HAP-1 (cell line): ENCODE measurements at places on chromosomes 12 and 14.

DNA sequence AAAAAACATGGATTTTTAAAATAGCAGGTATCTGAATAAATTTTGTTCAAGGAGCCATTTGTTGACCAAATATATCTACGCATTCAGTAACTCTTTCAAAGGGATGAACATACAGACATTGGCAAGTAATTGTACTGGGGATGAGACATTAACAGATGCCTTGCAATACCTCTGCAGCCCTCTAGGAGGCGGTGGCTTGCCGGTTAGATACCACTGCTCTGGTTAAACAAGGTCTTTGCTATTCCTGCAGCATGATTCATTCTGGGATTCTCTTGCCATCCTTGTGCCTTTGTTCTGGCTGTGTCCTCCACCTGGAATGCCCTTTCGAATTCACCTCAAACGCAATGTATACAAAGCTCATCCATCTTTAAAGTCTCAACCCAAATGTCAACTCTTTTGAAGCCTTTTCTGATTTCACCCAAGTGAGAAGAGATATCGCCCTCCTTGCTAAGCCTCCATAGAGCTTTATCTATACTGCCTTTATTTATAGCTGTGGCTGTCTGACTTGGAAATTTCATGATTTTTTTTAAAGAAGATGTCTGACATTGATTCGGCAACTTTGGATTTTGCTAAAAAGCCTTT is 131.0 kb upstream of the SRRM4 start:
- peak; percentile 49 for DNase-seq

- DNase-seq: no peak
Measured at GRCh38 chr14:38629412-38629811, 373.5 kb upstream of the CLEC14A start.

DNA sequence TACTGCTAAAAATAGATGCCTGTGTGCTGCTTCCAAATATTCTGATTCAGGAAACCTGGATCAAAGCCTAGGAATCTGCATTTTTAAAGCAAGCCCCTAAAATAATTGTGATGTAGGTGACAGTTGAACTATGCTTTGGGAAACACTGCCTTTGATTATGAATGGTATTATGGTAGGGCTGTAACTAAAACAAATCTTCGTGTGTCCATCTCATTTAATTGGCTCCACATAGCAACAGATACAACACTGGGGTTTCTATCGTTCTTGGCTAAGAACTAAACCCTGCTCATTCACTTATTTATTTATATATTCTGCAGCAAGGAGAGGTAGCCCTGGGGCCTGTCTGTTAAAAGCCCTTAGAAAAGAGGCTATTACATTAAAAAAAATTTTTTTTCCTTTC is 23.0 kb upstream of the ITGA5 start:
- DNase-seq: no peak

DNA sequence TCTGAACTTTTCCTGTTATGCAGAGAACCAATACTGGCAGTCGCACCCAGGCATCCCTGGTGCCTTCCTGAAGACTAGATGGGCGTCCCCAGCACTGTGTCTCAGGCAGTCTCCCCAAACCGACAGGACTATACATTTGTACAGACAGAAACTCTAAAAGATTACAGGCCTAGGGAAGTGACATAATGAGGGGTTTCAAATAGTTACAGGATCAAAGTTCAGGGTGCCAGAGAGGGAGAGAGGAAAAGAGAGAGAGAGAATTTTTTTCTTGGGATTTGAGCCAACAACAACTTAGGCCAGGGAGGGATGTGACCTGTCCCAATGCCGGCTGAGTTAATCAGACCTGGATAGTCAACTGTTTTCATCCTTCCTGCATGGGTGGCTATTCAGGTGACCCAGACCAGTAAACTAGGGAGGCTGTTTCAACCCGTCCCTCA is 9.3 kb upstream of the GMFB start:
- no peak for DNase-seq

DNA sequence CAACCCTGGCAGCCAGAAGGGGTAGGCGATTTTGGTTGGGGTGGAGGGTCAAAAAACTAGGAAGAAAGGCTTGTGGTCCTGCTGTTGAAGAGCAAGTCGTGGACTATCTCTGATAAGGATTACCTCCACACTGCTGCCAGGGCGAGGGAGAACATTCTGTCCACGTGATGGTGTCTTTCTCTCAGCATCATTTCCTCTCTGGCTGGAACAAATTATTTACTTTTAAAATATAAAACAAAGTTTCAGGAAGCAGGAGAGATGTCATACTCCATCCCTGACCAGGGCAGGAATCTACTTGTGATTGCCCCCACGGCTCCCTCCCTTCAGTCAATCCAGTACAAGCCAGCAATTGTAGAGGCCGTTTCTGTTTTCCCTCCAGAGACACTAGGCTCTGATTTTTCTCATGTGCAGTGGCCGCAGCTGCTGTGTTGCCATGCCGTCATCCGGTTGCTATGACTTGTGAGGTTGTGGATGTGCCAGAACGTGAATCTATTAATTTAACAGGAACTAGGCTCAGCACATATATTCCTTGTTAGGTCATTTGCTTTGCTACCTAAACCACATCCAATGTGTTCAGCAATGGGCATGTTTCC is 61.5 kb upstream of the PTGR2 start:
- DNase-seq: no peak

GRCh38 chr12:32589165-32589865 is 89.8 kb upstream of the DNM1L start:
- DNase-seq: no peak

GRCh38 chr12:114916541-114916940 is 232.6 kb upstream of the TBX3 start:
- DNase-seq: no peak

- DNase-seq: no peak
Measured at GRCh38 chr14:53880761-53881160, 75.9 kb downstream of the BMP4 start.

- DNase-seq: no peak
Measured at GRCh38 chr12:6031001-6031400, 85.9 kb upstream of the ANO2 start.

DNA sequence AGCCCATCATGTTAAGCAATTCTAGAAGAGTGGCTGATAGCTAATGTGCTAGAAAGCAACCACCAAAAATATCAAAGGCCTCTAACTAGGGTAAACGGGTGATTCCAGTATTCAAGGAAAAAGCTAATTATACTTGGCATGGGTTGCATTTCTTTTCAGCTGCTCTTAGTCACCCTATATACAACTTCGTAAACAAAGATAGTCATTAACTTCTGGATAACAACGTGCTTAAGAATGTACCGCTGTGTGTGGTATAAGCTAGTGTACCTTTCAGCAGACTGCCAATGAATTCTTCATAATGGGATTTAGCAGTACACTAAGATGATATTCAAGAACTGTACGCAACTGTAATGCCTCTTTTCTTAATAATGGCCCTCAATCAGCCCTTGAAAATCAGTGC is 42.2 kb upstream of the SLC6A13 start:
- peak; percentile 42 for DNase-seq

DNA sequence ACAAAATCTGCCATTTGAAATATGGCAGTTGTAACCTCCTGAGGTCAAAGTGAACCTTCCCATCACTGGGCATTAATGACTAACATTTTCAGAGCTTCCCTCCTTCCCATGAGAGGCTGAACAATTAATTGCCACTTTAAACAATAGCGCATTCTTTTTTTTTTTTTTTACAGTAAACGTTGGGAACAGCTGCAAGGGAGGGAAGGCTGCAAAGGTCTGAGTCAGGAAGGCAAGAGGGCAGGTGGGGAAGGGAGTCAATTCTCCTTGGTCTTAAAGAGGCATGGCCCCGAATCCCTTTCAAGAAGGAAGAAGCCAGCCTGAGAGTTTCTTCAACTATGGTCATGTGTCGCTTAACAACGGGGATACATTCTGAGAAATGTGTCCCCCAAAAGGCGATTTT is 41.0 kb upstream of the PLEKHG3 start:
- no peak for DNase-seq

GRCh38 chr14:53411125-53411524 is 258.0 kb upstream of the DDHD1 start:
- no peak for DNase-seq

- DNase-seq: no peak
Measured at GRCh38 chr12:113994051-113994450, 27.9 kb upstream of the RBM19 start.

- no peak for DNase-seq
Measured at GRCh38 chr14:48849741-48850322, 736.3 kb downstream of the RPS29 start.

- peak; percentile 55 for DNase-seq
Measured at GRCh38 chr12:45284096-45284901, 68.4 kb downstream of the ANO6 start.

DNA sequence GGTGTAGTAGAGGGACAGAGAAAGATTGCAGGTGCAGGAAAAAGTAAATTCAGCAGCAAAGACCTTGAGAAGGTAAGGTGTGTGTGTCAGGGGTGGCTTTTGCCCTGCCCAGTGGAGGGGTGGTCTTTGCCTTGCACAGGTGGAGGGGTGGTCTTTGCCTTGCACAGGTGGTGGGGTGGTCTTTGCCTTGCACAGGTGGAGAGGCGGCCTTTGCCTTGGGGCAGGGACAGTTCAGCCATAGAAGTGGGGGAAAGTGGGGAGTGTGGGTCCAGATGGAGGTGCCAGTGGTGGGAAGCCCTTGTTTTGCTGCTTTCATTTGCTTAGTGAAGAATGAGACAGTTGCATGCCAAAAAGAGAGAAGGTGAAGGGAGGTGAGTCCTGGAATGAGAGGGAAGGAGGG is 65.7 kb downstream of the PRMT8 start:
- DNase-seq: no peak
